Neural progenitor cell (in vitro differentiated cells): ENCODE measurements at places on chromosomes 6 and 20. TPM values are rescaled to one million over a fixed set of nuclear protein-coding genes. Genes with fewer than 3 reads are reported as not detected.
A peak's percentile ranks its signal among the peaks of the same experiment; 100 is the strongest.

- no peak for DNase-seq
Measured at GRCh38 chr6:138849791-138850190, 53.9 kb downstream of the ECT2L start.

- DNase-seq = no peak
Measured at GRCh38 chr6:128754658-128755256, 128.2 kb upstream of the LAMA2 start.

DNA sequence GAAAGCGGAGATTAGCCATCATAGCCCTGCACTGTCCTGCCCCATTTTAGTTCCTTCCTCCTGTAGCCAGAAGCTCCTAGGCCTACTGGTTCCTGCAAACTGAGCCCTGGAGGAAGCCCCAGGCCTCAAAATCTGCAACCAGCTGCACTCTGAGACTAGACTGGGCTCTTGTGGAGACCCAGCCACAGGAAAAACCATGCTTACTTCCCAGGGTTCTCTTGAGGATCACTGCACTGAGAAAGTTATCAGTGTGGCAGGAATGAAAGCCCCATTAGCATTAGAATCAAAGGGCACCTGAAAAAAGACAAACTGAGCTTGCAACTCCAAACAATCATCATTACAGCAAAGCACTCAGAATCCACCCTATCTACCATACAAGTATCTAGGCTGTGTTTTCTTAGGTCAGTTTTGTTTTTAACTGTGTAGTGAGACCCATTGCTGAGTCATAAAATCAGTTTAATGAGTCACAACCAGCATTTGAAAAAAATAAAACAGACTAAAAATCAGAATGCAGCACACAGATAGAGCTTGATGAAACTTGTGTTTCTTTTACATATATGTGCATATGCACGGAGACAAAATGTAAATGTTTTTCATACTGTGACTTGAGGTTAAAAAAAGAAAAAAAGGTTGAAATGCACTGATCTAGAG lies 91.0 kb downstream of the UNC5CL start:
- no peak for DNase-seq

GRCh38 chr6:131251590-131252199 lies 116.4 kb downstream of the AKAP7 start:
- DNase-seq = no peak

DNA sequence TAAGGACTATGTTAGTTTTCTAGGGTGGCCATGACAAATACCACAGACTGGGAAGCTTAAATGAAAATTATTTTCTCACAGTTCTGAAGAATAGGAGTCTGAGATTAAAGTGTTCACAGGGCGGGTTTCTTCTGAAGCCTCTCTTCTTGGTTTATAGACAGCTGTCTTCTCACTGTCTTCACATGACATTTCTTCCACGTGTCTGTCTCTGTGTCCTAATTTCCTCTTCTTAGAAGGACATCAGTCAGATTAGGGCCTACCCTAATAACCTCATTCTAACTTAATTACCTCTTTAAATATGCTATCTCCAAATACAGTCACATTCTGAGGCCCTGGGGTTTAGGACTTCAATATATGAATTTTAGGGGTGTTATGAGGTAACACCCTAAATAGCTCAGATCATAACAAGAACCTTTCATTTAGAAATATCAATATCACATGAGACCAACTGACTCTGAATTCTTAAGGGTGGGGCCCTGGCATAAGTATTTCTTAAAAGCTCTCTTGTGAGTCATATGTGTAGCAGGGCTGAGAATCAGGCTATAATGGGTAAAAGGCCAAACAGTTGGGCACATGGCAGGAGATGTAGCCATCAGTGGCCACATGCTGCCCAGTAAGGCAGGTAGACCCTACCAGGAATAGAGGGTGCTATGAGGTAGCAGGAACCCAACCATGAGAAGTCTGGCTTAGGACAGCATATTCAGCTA lies 62.0 kb upstream of the TENT5A start:
- no peak for DNase-seq

- DNase-seq = no peak
Measured at GRCh38 chr6:78526432-78526831, 340.9 kb upstream of the IRAK1BP1 start.

DNA sequence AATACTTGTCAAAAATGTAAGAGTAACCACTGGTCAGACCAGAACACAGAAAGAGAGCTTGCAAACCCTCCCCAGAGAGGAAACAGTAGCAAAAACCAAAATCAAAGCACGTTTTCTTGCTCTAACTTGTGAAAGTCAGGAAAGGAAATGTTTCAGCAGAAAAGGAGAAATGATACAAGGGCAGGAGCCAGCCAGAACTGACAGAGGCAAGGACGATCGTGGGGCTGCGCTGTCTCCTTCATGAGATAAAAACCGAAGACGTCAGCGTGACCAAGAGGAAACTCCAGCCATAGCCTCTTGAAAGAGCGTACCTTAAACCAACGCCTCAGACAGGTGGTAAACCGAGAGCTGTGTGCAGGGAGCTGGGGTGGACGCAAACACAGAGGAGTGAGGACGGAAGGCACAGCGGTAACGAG lies 27.5 kb downstream of the LAMA5 start:
- no peak for DNase-seq

DNA sequence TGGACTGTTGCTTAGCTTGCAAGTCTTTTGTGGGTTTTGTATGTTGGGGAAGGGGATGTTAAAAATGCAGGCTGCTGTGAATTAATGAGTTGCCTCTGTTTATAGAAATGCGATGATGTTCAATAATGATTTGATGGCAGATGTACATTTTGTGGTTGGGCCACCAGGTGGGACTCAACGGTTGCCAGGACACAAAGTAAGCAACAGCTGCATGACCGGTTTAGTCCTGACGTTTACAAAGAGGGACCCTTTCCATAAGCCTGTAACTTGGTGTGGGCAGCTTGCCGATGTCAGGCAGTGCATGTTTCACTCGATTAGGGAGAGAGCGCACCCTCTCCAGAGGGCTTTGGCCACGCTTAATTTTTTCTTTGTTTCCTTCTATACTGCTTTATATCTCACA lies 1.3 kb downstream of the BTBD3 start:
- peak; percentile 8 for DNase-seq

DNA sequence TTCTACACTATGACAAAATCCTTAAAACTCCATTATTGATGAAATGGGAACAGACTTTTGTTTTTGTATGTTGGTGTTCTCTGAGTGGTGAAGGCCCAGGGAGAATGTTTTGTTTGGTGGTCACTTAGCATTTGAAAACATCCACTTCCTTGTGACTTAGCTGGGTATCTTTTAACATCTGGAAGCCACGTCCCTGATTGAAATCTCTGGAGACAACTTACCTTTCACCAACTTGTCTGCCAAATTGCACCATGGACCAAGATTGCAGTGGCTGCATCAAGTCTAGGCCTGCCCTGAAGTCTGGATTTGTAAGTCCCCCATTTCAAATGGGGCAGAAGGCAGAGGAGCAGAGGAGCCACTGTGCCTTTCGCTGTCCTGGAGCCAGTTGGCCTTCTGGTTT lies 534 bp upstream of the EFCAB8 start:
- DNase-seq = no peak

- no peak for DNase-seq
Measured at GRCh38 chr20:33282991-33283555, at the start of gene BPIFB1. TSS of gene BPIFB1 (plus strand) at chr20:33283214. CDS start at chr20:33286074, 2,860 bp downstream.

DNA sequence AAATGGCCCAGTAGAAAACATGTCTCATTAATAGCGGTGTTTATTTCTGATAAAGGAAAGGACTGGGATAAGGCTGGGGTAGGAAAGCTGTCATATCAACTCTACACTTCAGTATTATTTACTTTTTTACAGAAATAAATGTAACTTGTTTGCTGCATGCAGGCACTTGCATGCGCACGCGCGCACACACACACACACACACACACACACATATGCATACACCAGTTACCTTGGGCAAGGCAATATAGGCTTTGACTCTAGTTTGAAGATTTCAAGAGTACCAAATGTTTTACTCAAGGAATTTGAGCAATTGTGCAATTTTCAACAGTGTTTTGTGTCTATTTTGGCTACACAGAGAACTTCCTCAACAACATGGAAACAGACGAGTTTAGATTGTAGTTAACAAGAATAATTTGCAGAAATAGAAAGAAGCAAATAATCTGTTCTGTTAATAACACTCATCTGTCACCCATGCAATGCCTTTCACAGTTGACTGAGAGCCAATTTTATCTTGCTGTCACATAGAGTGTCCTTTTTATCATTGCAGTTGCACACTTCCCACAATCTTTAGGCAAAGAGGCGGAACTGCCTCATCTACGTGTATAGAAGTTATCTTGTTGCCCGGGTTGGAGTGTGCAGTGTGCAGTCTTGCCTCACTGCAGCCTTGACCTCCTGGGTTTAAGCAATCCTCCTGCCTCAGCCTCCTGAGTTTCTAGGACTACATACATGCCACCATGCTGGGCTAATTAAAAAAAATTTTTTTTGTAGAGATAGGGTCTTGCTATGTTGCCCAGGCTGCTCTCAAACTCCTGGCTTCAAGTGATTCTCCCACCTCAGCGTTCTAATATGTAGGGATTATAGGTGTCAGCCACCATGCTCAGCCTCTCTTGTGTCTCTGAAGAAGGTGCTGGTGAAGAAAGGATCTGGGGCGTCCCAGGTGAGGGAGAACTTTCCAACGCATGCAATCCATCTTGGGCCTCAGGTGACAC lies 74.8 kb upstream of the SHLD1 start:
- no peak for DNase-seq

DNA sequence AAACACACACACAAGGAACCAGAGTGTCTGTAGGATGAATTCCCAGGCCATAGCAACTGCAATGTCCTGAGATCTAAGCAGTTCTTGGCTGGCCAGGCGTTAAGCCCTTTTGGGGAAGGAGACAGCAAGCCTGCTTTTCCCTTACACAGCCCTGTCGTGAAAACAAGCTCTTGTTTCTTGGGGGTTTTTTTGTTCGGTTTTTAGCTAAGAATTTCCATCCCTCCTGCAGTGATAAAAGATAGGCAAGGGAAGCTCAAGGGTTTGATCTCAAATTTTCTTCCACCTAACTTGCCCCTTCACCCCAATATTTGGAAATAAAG lies 1.5 kb downstream of the TNFRSF21 start:
- peak; percentile 51 for DNase-seq

GRCh38 chr6:52546678-52547077 lies 30.2 kb downstream of the TRAM2 start:
- DNase-seq = no peak

- DNase-seq = no peak
Measured at GRCh38 chr20:52305858-52306257, 114.3 kb upstream of the ZFP64 start.

GRCh38 chr20:62860924-62861691 lies 514 bp downstream of the TCFL5 start:
- peak; percentile 65 for DNase-seq

GRCh38 chr6:36544228-36544627 lies 3.1 kb downstream of the STK38 start:
- DNase-seq = no peak

GRCh38 chr6:4794140-4794707 lies 18.0 kb downstream of the CDYL start:
- DNase-seq = peak; percentile 16

GRCh38 chr6:168000198-168001028 lies 2.9 kb downstream of the KIF25 start:
- no peak for DNase-seq

GRCh38 chr6:132490024-132490423 lies 22.9 kb downstream of the STX7 start:
- no peak for DNase-seq

DNA sequence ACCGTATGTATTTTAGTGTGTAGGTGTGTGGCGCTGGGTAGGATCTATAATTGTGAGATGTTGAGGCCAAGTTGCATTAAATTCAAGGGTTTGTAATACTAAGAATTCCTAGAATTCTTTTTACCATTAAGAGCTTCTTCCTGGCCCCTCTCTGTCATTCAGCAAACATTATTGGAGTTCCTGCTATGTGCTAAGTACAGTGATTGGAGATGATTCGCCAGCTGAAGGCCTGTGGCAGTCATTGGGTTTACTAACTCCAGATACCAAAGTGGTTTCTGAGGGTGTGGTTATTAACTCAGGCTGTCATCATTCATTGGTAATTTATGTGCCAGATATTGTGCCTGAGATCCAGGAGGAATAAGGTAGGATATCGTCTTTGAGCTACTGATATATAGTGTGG lies 167.1 kb downstream of the LAMA2 start:
- no peak for DNase-seq

DNA sequence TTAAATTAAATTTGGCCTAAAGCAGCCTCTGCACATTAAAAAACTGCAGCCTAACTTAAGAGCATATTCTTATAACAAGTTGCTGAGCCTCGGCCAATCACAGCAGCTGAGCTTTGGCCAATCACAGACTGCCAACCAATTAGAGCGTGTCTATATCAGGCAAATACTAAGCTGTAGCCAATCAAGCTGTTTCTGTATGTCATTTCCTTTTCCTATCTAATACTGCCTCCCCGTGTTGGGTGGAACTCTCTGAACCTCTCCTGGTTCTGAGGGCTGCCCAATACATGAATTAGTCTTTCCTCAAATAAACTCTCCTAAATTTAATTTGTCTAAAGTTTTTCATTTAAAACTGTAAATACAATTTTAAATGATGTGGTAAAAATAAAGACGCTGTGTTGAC lies 3.9 kb upstream of the TMEM244 start:
- DNase-seq = no peak

- no peak for DNase-seq
Measured at GRCh38 chr6:125508793-125509192, 207.0 kb upstream of the HDDC2 start.

- DNase-seq = no peak
Measured at GRCh38 chr20:43838703-43839060, 76.0 kb upstream of the TOX2 start.

GRCh38 chr20:44730441-44730840 lies 15.2 kb upstream of the KCNK15 start:
- no peak for DNase-seq

DNA sequence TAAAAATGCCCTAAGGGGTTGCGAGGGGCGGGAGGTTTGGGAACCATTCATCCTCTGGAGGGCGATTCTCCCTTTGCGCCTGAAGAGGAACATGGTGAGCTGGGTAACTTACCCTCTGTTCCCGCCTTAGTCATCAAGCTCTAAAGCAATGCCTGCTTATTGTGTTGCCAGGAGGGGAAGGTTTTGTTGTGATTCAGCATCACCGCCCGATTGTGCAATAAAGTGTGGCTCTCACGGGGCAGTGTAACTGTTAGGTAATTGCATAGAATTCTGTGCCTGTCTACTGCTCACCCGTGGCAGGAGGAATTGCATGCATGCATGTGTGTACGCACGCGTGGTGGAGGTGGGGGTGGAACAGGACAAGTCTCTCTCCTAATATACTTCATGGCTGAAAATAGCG lies 95.5 kb upstream of the AGPAT4 start:
- no peak for DNase-seq

DNA sequence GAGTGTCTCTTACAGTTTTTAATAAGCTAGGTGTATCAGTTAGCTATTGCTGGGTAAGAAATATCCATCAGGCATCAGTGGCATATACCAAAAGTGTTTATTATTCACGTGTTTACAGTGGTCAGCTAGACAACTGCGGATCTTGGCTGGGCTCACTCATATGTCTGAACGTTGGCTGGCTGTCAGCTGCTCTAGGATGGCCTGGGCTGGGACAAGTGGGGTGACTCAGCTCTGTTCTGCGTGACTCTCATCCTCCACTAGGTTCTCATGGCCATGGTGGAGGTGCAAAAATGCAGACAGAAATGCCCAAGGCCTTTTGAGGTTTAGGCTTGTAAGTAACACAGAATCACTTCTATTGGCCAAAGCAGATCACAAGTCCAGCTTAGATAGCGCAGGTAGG lies 22.0 kb downstream of the ZNF341 start:
- DNase-seq = no peak

HLA-B gene
- total RNA-seq = 16.2 and 21.8 TPM in 2 replicates

CST1 gene
- not detected in 2 replicates for total RNA-seq

SMIM13 gene
- 5.4 and 7.8 TPM in 2 replicates for total RNA-seq

TGM3 gene
- total RNA-seq = 0.31 TPM in 1 of 2 replicates, not detected in the other

PTPRT gene
- total RNA-seq = 0.37 and 1.1 TPM in 2 replicates
